ENCODE measurements at places on chromosomes 6 and 20.

GRCh38 chr6:74057326-74057725, 361.3 kb downstream of the CD109 start:
- H3K27me3 ChIP-seq = no peaks in the 10 kb centered on the region
- H3K4me1 ChIP-seq = no peaks in the 10 kb centered on the region
- H3K36me3 ChIP-seq = no peaks in the 10 kb centered on the region
- H3K27ac ChIP-seq = no peak overlapping the region

DNA sequence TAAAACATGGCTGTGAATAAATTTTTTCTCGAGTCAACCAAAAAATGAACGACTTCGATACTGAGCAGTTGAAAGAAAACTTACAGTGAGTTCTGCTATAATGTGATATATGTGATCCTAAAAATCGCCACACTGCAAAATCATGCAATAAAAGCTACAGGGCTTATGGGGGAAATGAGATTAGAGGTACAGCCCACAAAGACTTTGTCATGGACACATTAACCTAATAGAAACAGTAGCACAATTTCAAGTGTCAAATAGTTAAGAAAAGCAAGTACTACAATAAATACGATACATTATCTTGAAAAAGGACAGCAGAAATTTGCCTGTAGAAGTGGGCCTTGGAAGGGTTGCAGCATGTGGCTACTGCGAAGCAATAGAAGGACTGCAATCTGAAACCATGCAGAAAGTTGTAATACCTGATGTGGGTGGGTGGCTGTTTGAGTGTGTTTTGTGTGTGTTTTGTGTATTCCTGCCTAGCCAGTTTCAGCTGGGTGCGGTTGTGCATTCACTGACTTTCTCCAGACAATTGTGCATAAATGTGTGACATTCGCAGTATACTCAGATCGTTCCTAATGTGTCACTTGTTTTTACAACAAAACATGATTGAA, 79.1 kb downstream of the RPP40 start:
- peaks cover 12% of the 10 kb centered on the region for H3K36me3 ChIP-seq
- no peak for DNase-seq
- peaks cover 30% of the 10 kb centered on the region for H3K4me1 ChIP-seq
- H3K4me3 ChIP-seq = no peak overlapping the region
- no peaks in the 10 kb centered on the region for H3K27me3 ChIP-seq
- no peak overlapping the region for H3K27ac ChIP-seq

- H3K4me1 ChIP-seq = no peaks in the 10 kb centered on the region
- no peak overlapping the region for H3K4me3 ChIP-seq
- peaks cover 5% of the 10 kb centered on the region for H3K36me3 ChIP-seq
Measured at GRCh38 chr6:97291896-97292295, 8.9 kb upstream of the MMS22L start.

DNA sequence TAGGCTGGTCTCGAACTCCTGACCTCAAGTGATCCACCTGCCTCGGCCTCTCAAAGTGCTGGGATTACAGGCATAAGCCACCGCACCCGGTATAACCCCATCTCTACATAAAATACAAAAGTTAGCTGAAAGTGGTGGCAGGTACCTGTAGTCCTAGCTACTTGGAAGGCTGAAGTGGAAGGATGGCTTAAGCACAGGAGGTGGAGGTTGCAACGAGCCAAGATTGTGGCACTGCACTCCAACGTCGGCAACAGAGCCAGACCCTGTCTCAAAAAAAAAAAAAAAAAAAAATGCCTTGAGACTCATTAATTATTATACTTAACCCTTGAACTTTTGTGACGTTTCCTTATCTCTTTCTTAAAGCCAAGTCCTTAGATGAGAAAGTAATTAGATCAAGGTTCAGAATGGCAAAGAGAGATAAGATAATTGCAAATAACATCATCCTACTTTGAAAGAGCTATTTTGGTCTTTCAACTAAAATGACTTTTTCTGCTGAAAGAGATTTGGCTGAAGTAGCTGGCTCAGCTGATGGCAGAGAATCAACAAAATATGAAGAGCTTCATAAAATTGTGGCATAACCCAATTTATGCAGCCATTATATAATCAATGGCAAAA, 4.7 kb upstream of the SHLD1 start:
- H3K27ac ChIP-seq = no peak overlapping the region
- H3K36me3 ChIP-seq = no peaks in the 10 kb centered on the region
- H3K4me1 ChIP-seq = peaks cover 5% of the 10 kb centered on the region
- DNase-seq = no peak
- peaks cover 4% of the 10 kb centered on the region for H3K27me3 ChIP-seq
- no peak overlapping the region for H3K4me3 ChIP-seq

GRCh38 chr20:33862709-33863403, 51.7 kb downstream of the CHMP4B start:
- H3K4me3 ChIP-seq = peak overlapping the region; percentile 7
- H3K27ac ChIP-seq = no peak overlapping the region
- peak; percentile 80 for DNase-seq
- H3K36me3 ChIP-seq = no peaks in the 10 kb centered on the region
- peaks cover 14% of the 10 kb centered on the region for H3K4me1 ChIP-seq
- H3K27me3 ChIP-seq = no peaks in the 10 kb centered on the region

All from neural crest cell (in vitro differentiated cells).